Stimulated activated effector memory CD8-positive, alpha-beta T cell treated with anti-CD3 and anti-CD28 coated beads, Interleukin-12 subunit alpha, Interleukin-12 subunit beta, amount 100 ng/mL, for 72 hours (primary cell): ENCODE measurements at places on chromosomes 1 and 21.

DNA sequence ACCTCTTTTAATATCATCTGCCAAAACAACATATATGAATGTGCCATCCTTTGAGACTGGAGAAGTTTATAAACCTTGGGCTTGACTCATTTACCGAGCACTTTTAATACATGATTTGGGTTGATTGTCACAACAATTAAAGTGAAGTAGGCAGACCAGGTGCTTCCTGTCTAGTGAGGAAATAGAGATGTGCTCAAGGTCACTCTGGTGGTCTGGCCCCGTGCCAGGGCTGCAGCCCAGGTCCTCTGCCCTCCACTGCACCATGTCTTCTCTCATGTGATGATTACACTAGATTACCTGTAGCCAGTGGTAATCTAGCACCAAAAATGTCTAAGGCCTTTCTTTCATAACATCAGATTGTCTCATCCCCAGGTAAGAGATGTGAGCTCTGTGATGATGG lies 61.8 kb upstream of the LAMC2 start:
- DNase-seq, result no peak

GRCh38 chr1:201985355-201985754 lies 2.9 kb downstream of the RNPEP start:
- no peak for DNase-seq

GRCh38 chr1:77292551-77292950 lies 10.7 kb downstream of the AK5 start:
- DNase-seq, result no peak

DNA sequence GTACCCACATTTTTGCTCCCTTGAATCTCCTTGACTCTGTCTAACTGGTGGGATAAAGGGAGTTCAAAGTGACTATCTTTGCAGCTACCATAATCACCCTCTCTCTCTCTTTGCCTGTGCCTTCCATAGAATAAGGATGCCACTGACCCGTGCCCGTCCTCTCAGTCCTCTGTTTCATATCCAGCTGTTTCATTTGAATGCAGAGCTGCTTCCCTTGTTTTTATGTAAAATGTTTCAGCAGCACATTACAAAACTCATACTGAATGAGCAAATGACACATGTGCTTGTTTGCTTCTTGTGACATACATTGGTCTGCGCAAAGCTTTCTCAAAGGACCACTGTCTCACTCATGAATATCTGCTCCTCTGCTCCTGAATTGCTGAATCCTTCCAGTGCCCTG lies 38.4 kb downstream of the CDC42 start:
- no peak for DNase-seq

DNA sequence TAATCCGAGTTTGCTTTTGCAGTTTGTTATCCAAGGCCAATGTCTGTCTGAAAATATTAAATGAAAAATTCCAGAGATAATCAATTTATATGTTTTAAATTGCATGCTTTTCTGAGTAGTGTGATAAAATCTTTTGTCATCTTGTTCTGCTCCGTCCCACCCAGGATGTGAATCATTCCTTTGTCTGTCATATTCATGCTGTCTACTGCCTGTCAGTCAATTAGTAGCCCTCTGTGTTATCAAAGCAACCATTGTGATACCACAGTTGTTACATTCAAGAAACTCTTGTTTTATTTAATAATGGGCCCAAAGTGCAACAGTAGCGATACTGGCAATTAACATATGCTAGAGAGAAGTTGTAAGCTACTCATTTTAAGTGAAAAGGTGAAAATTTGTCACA lies 819.3 kb downstream of the BRINP3 start:
- DNase-seq, result no peak

- no peak for DNase-seq
These were observed 134.7 kb downstream of the DMRTB1 start for GRCh38 chr1:53593758-53594380.

DNA sequence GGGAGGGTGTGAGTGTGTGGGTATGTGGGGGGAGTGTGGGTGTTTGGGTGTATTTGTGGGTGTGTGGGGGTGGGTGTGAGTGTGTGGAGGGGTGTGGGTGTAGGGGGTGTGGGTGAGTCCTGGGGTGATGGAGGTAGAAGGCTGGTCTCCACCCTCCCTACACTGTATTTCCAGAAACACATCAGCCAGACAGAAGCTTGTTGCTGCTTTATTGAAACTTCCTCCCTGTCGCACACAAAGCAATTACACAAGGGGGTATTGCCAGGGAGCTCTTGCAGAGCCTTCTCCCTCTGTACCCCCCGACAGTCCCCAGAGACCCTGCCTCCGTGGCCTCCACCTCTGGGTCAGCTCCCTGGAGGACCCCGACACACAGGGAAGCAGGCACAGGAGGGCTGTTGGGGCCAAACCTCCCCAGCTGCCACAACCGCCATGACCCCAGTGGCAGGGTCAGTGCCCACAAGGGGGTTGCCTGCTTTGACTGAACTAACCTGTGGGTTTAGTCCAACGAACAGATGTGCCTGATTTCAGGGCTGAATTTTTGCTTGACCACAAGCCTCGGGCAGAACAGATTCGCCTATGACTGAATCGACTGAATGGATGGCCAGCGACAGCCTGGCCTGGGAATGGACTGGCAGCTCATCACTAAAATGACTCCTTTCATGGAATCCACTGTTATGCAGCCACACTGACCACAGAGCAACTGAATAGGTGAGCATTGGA lies 9.1 kb upstream of the MATN1 start:
- DNase-seq, result no peak

GRCh38 chr1:148307583-148308185 lies 155.6 kb upstream of the NBPF11 start:
- DNase-seq, result no peak

DNA sequence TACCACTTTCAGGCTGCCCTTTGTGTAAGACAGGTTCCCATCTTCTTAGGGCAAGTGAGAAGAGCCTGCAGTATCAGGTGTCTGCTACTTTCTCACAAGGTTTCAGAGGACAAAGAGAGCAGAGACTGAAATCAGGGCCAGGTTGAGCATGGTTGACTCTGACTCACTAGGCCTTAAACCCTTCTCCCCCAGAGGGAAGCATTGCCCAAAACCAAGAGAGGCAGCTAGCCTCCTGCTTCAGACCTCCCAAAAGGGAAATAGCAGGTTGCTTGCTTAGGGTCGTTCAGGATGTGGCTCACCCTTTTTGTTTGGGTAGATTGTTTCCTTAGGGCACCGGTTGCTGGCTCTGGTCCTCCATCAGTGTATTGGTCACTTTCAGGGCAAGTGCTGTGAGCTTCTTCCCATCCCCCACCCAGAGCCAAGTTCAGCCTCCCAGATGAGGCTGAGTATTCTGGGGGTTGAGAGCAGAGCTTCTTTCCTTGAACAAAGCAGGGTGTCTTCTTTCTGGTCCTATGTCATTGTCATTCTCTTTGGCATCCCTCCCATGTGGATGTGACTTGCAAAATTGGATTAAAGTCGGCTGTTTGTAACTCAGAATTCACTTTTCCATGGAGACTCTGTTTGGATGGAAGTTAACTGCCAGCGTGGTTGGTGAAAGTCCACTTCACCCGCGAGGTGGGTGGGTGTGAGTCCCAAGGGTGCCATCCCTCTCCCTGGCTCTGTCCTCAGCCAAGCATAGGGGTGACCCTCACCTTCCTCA lies 55.5 kb upstream of the GALNT2 start:
- no peak for DNase-seq
